ENCODE measurements at places on chromosomes 12 and 14.

DNA sequence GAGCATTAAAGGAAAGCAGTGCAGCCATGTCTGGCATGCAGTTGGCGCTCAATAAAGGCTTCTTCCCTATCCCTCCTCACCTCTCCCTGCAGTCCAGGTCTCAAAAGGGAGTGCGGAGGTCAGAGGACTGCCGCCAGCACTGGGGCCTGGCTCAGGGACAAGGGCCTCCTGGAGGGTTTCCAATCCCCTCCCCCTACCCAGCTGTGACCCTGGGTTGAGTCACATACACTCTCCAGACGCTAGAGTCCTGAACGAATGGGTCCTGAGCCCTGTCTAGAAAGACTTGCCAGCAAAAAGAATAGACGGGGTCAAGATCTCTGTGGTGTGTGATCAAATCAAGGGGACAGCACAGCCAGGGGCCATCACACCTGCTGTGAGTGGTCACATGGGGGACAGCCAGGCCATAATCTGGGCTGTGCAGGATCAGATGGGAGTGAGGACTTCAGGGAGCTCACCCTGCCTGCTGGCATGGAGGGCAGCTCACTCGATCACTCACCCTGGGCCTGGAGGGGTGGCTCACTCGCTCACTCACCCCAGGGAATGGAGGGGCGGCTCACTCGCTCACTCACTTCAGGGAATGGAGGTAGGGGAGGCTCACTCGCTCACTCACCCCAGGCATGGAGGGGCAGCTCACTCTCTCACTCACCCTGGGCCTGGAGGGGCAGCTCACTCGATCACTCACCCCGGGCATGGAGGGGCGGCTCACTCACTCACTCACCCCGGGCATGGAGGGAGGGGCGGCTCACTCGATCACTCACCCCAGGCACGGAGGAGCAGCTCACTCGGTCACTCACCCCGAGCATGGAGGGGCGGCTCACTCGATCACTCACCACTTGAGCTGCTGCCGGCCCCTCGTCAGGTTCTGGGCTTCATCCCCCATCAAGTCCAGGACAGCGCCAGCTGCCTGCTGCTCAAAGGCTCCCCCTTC, 12.8 kb downstream of the CFAP73 start:
- no peak for DNase-seq

- no peak for DNase-seq
Observed at GRCh38 chr14:101074196-101075024, 170.9 kb upstream of the RTL1 start.

DNA sequence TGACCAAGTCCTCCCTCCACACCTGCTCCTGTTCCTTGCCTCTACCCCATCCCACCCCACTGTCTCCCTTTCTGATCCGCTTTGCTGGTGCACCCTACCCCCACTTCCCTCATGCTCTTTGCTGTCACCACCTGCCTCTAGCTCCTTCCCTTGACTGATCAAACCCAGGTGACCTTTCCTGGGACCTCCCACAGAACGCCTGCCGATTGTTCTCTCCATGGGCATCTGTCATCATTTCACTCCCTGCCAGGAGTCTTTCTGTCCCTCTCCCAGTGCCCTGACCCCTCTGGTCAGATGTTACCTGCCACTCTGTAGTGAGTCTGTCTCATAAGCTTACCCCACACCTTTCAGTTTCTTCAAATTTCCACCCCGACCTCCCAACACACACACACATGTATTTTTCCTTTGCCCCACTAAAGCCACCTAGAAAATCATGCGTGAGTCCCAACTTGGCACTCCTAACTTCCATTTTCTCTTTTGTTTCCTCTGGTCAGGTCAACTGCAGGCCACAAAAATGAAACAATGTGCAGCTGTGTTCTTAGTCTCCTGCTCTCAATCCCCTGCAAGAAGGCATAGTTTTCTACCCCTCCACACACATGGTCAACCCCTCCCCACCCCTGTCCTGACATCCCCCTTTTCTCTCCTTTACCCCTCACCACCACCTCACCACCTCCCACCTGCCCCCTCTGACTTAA, 229.8 kb downstream of the DPF3 start:
- DNase-seq = no peak

DNA sequence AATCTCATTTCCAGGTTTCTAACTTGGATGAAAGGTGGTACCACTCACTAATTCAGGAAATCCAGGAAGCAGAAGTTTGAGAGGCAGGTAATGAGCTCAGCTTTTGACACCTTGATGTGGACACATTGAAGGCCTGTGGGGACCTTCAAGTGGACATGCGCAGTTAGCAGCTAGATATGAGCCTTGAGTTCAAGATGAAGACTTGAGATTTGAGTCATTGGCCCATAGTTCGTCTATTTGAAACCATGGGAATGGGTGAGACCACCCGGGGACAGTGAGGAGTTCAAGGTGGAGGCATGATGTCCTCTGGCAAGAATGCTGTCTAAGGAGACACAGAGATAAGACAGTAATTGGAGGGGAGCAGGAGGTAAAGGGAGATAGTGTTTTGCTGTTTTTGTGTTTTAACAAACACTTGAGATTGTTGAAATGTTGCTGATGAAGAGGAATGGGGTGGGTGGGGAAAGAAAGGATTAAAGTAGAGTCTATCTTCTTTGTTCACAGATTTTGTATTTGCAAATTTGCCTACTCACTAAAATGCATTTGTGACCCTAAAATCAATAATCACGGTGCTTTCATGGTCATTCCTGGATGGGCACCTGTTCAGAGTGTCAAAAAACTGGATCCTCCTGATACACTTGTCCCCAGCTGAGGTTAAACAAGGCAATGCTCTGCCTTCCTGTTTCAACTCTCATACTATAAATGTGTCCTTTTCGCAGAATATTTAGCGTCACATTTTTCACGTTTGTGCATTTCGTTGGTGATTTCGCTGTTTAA, 69.5 kb upstream of the PLXNC1 start:
- DNase-seq = no peak

DNA sequence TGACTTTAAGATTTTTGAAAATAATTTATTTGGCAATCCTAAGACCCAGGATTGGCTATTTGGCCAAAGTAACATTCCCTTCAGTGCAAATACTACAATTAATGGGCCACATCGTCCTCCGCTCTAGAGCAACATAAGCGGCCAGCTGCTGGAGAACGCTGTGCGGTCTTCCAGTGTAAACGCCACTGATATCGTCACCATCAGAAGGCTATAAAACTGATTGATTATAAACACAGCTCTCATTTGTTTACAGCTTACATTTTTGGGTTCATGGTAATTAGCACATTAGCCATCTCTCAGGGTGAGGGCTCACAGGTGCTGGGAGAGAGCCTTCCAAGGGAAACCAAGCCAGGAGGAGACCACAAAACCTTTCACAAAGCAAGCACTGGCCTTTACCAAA, 130.1 kb upstream of the BMP4 start:
- DNase-seq = peak; percentile 32

GRCh38 chr14:100835548-100836310, 9.8 kb downstream of the MEG3 start:
- DNase-seq = no peak
